ENCODE measurements at places on chromosomes 7 and 10. TPM values are rescaled to one million over a fixed set of nuclear protein-coding genes. Genes with fewer than 3 reads are reported as not detected.
A peak's percentile ranks its signal among the peaks of the same experiment; 100 is the strongest.

The LRRC18 gene
- total RNA-seq = not detected

GRCh38 chr10:71280216-71280615 is 38.8 kb upstream of the SLC29A3 start:
- H3K27ac ChIP-seq = no peak overlapping the region
- no peaks in the 10 kb centered on the region for H3K27me3 ChIP-seq
- H3K36me3 ChIP-seq = no peaks in the 10 kb centered on the region
- no peak overlapping the region for H3K4me3 ChIP-seq
- 0 out of 2 replicates have a peak, but pooled peaks cover 5% of the 10 kb centered on the region for H3K4me1 ChIP-seq
- no peak for DNase-seq

The SPAM1 gene
- total RNA-seq = not detected

The ZCCHC24 gene
- total RNA-seq = 2.5 TPM

The CYTH3 gene
- 29.1 TPM for total RNA-seq

The HPSE2 gene
- not detected for total RNA-seq

DNA sequence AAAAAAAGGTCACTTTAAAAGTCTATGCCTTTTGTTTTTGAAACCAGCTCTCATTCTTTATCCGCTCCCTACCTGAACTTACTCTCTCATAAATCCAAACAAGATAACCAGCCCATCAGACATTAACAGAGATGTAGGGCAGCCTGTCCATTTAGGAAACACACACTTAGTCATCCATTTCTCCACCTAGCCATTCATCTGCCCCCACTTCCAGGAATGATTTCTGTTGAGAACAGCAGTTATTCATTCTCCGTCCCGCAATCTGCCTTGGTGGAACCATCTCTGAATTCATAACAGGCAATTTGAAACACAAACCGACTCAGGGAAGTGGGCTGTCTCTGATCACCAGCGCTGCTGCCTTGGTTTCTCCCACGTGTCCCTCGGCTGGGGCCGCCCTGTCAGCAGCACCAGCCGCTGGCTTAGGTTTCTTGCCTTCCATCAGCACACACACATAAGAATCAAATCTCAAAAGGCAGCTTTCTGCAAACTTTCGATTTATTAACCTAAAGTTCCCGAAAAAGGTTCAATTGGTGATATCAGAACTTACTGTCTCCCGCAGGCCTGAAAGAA is 528.2 kb upstream of the NRP1 start:
- H3K36me3 ChIP-seq = no peaks in the 10 kb centered on the region
- H3K4me1 ChIP-seq = no peaks in the 10 kb centered on the region
- H3K27ac ChIP-seq = no peak overlapping the region
- H3K4me3 ChIP-seq = no peak overlapping the region

GRCh38 chr7:105355701-105356100 is 33.0 kb downstream of the SRPK2 start:
- no peak overlapping the region for H3K4me3 ChIP-seq
- no peak overlapping the region for H3K27ac ChIP-seq
- H3K4me1 ChIP-seq = peaks cover 10% of the 10 kb centered on the region
- H3K27me3 ChIP-seq = no peaks in the 10 kb centered on the region
- H3K36me3 ChIP-seq = no peaks in the 10 kb centered on the region
- DNase-seq = no peak

DNA sequence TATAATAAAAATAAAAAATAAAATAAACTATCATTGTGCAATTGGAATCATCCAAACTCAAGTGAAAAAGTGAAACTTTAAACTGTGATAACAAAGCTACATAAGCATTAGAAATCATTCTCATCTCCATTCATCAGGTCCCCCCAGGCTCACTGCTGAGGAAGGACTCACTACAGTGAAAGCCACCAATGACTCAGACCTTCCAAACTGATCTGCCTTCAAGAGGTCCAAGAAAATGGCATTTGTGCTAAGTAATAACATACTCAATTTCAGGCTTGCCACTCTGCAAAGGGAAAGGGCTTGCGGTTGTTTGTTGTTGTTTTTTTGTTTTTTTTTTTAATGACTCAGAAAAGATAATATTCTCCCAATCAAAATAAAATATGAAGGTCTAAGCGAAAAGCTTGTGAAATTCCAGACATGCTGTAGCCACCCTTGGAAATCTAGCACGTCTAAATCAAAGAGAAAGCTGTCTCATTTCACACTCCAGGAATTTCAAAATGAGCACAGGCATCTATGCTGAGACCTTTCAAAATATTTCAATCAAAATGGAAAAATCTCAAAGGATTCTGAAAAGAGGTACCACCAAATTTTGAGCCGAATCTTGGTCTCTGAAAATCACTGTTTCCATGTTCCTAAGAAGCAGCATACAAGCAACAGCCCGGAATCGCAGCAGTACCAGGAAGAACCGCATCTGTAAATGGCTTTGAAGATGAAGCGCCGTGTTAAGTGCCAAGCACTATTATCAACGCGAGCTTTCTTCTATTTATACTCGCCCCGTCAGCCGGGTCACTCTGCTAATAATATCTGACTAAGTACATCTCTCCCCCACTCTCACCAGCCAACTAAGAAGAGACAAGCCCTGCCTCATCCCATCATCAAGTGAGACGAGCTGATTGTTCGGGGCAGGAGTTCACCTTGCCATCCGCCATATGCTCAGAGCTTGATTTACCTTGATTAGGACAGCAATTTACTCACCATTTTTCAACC is 13.5 kb downstream of the SFMBT2 start:
- H3K4me3 ChIP-seq = no peak overlapping the region
- no peaks in the 10 kb centered on the region for H3K27me3 ChIP-seq
- no peaks in the 10 kb centered on the region for H3K36me3 ChIP-seq
- no peaks in the 10 kb centered on the region for H3K4me1 ChIP-seq
- no peak overlapping the region for H3K27ac ChIP-seq
- no peak for DNase-seq

The KRIT1 gene
- total RNA-seq = 50.3 TPM

The GARIN1A gene
- total RNA-seq = 0.79 TPM

DNA sequence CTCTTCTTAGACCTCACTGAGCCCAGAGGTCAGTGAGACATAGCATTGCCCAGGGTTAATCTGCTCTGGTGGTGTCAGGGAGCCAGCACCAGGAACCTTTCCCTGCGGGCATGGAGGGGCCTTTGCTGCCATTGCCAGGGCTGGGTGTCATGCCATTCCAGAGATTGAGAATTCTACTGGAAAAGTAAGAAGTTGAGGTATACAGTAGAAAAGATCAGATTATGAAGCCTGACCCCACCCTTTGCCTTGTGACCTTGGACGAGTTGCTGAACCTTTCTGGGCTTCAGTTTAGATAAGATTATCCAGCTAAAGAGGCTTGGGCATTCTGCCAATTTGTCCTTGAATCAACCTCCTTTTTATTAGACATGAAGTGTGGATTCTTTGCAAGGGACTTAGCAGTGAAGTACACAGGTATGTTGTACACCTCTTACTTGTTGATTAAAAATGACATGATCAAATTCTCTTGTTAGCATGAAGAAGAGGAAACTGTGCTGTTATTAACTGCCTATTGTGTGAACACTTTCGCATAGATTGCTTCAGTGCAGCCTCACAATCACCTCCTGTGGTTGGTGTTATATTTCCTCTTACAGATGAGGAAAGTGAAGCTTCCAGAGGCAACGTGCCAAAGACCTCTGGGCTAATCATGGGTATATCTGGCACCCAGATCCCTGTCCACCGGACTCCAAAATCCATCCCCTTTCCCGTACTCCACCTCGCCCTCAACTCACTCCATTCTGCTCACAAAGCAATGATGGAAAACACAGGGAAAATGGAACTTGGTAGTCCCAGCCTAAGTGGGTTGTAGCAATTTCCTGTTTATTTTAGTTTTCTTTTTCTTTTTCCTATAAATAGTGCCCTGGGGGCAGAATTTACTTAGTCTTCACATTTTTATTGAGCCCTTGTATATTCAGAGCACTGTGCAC is 151.3 kb downstream of the CAMK1D start:
- no peaks in the 10 kb centered on the region for H3K27me3 ChIP-seq
- no peaks in the 10 kb centered on the region for H3K36me3 ChIP-seq
- peak overlapping the region; percentile 9 for H3K4me3 ChIP-seq
- H3K4me1 ChIP-seq = peaks cover 59% of the 10 kb centered on the region
- peak overlapping the region; percentile 99 for H3K27ac ChIP-seq

All from Caco-2 (cell line).